Fibroblast of the aortic adventitia (primary cell): ENCODE measurements at places on chromosomes 2 and 18. TPM values are rescaled to one million over a fixed set of nuclear protein-coding genes. Genes with fewer than 3 reads are reported as not detected.

Gene UGT1A4
- not detected in 2 replicates for total RNA-seq

Gene PHLPP1
- total RNA-seq: 7.2 and 14.1 TPM in 2 replicates

Gene VWC2L
- total RNA-seq: not detected in 2 replicates

Gene TFCP2L1
- total RNA-seq: under 0.01 TPM in 1 of 2 replicates, not detected in the other

Gene HS1BP3
- total RNA-seq: 23.0 and 28.4 TPM in 2 replicates

Gene GKN2
- total RNA-seq: not detected in 2 replicates
